ENCODE measurements at places on chromosomes 7 and 10. TPM values are rescaled to one million over a fixed set of nuclear protein-coding genes. Genes with fewer than 3 reads are reported as not detected.

The FLNC gene
- 5.7 TPM for total RNA-seq

The LGI1 gene
- total RNA-seq = not detected

The ACSL5 gene
- total RNA-seq = 0.13 TPM

The STK32C gene
- 48.6 TPM for total RNA-seq

The ZNF365 gene
- 0.98 TPM for total RNA-seq
